Activated CD4-positive, alpha-beta T cell treated with anti-CD3 and anti-CD28 coated beads for 24 hours (primary cell): ENCODE measurements at places on chromosomes 12 and 14.
A peak's percentile ranks its signal among the peaks of the same experiment; 100 is the strongest.

DNA sequence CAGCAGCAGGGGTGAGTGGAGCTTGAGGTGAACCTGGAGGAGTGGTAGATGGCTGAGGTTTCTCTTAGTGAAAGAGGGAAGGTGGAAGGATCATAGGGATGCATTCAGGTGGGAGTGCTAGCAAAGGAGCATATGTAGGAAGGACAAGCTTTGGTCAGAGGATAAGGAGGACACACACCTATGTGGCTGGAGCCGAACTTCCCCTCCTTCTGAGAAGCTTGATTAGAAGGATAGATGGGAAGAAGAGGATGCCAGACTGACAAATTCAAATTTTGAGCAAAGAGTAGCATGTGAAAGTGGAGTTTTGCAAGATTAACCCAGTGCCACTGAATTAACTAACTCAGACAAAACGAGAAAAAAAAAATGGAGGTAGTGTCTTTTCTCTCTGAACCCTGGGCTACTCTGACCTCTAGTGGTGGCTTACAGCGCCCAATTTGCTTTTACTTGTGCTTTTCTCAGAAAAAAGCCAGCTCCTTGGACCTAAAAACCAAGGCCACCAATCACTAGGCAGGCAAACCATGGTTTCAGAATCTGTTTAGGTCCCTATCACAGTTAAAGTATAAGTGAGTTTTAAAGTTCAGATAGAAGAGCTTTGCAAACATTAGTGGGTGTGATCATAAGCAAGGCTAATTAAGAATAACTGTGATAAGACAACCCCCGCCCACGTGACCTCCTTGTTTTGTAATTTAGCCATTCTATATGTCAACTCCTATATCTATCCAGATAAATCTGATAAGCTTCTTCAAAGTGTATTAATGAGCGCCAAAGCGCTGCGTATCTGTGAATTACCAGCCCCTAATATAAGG, 15.5 kb downstream of the EMP1 start:
- DNase-seq, result peak; percentile 60

GRCh38 chr12:51377099-51377984, 13.9 kb downstream of the GALNT6 start:
- no peak for DNase-seq

GRCh38 chr14:93059917-93060545, 55.7 kb downstream of the ITPK1 start:
- DNase-seq, result no peak

DNA sequence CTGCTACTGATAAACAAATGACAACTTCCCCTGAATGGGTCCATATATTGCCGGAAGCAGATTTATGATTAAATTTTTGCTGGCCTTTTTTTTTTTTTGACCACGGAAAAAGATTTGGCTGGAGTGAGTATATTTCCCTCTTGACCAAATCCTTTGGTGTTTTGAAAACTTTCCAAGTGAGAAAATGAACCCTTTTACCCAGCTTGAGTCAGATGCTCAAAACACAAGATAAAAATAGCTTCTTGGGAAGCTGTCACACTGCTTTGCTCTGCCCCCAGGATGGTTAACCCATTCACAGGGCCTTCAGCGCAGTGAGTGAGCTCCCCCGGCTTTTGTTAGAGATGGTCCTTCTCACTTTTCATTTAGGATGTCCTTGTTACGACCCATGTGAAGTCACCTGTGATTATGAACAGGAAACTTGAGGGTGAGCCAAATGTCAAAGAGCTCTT, 224.3 kb downstream of the PELI2 start:
- DNase-seq, result no peak

- DNase-seq, result no peak
Measured at GRCh38 chr12:213527-213932, 427 bp downstream of the SLC6A12 start.

GRCh38 chr14:72049462-72049861, 117.2 kb downstream of the RGS6 start:
- DNase-seq, result peak; percentile 2

GRCh38 chr12:113040722-113041171, 15.8 kb upstream of the DTX1 start:
- no peak for DNase-seq

- no peak for DNase-seq
Measured at GRCh38 chr14:59438195-59438647, 27.0 kb downstream of the GPR135 start.

DNA sequence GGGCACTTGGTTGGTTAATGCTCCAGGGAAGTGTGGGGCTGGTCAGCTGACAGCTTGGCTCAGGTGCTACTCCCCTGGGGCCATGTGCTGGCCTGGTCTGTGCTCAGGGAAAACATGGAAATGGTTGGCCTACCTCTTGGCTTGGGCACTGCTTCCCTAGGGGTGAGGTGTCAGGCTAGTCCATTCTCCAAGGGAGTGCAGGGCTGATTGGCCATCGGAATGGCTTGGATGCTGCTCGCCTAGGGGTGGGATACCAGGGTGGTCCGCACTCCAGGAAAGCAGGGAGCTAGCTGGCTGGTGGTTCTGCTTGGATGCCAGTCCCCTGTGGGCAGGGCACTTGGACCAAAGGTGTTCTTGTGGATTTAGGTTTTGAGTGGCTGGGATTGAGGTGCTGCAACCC, 245.7 kb downstream of the RAD51B start:
- no peak for DNase-seq

GRCh38 chr12:58532855-58533608, 387.3 kb downstream of the LRIG3 start:
- DNase-seq, result no peak

DNA sequence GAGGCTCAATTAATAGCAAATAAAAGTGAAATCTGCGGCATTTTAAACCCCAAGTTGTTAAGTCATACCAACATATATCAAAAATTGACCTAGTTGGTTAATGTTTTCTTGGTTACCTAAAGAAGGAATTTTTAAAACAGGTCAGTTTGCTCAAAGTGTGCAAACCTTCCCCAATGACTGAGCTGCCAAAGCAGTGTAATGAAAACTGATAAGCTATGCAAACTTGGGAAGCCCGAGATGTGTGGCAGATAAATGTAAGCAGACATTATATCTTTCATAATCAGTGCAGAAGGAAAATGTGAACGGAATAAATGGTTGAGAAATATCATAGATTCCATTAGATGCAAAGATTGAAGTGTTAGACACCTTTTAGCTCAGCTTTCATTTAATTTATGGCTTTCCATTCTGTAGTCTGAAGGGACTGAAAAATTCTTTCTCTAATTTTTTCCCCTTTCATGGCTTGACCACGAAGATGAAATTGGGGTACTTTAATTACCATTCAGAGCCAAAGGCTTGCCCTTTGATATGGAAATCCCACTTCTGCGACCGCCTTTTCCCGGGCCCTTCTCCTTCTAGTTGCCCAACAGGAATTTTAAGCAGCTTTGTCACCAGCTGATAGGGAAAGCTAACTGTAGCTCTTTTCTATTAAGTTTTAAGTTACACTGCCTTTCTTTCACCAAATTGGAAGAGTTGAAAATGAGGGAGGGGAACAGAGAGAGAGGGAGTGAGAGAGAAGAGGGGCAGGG, 306.6 kb upstream of the SOX5 start:
- no peak for DNase-seq

- no peak for DNase-seq
Measured at GRCh38 chr12:66190519-66191370, 1.7 kb downstream of the IRAK3 start.

GRCh38 chr12:88556213-88556774, 24.0 kb downstream of the KITLG start:
- no peak for DNase-seq

DNA sequence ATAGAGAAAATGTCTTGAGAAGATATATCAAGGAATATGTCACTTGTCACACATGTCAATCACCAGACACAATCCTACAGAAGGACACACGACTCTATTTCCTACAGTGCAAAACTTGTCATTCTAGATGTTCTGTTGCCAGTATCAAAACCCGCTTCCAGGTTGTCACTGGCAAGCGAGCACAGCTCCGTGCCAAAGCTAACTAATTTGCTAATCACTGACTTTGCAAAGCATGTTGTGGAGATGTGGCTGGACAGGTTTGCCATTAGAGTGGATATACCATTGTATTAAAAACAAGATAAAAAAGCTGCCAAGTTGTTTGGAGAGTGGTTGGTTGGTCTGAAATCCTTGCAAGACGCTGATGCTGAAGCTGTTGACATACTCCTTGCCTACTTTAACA, 7.9 kb upstream of the SGPP1 start:
- DNase-seq, result no peak

DNA sequence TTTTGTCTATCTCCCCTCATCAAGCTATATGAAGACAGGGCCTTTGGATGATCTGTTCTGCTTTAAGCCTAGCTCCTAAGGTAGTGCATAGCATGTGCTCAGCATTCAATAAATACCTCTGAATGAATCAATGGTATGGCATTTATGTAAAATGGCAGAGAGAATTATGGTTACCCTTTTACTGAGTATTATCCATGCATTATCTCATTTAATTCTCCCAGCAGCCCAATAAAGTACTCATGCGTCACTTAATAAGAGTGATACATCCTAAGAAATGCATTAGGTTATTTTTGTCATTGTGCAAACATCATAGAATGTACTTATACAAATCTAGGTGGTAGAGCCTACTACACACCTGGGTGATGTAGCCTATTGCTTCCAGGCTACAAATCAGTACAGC, 269.7 kb downstream of the KSR2 start:
- no peak for DNase-seq

- no peak for DNase-seq
Measured at GRCh38 chr14:96215452-96216244, 11.0 kb downstream of the BDKRB2 start.

DNA sequence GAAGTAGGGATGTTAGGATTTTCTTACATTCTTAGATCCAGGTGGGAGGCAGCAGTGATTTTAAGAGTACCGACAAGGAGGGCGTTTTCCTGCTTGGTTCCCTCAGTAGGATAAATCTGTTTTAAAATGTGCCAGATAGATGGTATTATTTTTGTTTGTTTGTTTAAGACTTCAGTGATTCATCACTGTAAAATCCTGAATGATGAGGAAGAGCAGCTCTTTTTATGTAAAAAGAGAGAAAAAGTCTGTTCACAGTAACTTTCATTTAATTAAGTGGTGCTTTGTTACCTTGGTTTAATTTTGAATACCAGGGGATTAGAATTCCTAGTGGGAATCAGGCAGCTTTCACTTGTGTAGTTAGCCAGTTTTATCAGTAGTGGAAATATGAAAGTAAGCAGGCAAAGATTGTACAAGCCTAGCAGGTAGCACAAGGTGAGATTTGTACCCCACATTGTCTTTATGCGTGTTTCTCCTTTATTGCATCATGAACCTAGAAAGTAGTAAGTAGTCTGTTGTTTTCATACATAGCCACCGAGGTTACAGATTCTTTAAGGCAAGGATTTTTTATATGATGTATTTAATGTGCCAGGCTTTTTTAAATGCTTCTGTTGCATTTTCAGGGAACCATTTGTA, 349.6 kb downstream of the CCDC91 start:
- DNase-seq, result no peak

- no peak for DNase-seq
Measured at GRCh38 chr12:118332511-118332910, 40.2 kb downstream of the TAOK3 start.

DNA sequence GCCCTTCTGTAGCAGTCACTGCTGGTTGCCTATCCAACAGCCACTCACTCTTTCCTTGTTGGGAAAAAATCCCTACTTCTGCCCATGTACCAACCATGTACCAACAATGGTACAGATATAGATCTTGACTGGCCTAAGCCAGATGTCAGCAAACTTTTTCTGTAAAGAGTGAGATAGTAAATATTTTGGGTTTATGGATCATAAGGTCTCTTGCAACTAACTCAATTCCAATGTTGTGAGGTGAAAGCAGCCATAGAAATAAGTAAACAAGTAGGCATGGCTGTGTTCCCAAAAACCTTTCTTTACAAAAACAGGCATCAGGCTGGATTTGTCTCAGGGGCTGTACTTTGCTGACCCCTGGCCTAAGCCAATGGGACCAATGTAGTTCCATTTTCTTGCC, 73.5 kb downstream of the ARMH4 start:
- no peak for DNase-seq

GRCh38 chr14:103308717-103309616, 25.1 kb upstream of the EIF5 start:
- DNase-seq, result no peak

- DNase-seq, result peak; percentile 71
Measured at GRCh38 chr12:51820526-51821439, 27.7 kb downstream of the FIGNL2 start.

- DNase-seq, result no peak
Measured at GRCh38 chr14:99809859-99810558, 16.8 kb downstream of the EML1 start.

GRCh38 chr14:68016255-68016914, 196.8 kb downstream of the RAD51B start:
- no peak for DNase-seq

GRCh38 chr12:14951851-14952250, 9.6 kb downstream of the ARHGDIB start:
- no peak for DNase-seq
